CD4-positive, alpha-beta T cell treated with Interleukin-15 for 4 hours (primary cell): ENCODE measurements at places on chromosomes 6 and 20.
A peak's percentile ranks its signal among the peaks of the same experiment; 100 is the strongest.

GRCh38 chr6:33759887-33760629 lies 13.4 kb upstream of the IP6K3 start:
- DNase-seq, result no peak

- DNase-seq, result peak; percentile 25
These were observed 22.2 kb upstream of the GABRR1 start for GRCh38 chr6:89239338-89239737.

DNA sequence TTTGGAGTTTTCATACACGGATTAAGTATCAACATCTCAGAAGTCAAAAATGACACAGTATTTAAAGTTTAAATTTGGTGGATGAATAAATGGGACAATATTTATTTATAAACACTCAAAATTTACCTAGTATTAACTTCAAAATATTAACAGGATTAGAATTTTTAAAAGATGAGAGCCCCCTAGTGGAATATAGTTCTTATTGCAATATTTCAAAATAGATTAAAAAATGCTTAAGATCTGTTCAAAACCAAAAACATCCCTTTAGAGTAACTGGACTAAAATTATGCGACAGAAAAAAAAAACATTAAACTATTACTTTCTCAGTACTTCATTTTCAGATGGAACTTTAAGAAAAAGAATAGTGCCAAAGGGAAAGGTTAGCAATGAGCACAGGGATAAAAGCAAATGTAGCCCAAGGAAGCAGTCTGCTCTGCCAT lies 56.6 kb downstream of the SNX14 start:
- DNase-seq, result no peak

- DNase-seq, result no peak
These were observed 121.1 kb downstream of the GPR63 start for GRCh38 chr6:96716221-96716620.

DNA sequence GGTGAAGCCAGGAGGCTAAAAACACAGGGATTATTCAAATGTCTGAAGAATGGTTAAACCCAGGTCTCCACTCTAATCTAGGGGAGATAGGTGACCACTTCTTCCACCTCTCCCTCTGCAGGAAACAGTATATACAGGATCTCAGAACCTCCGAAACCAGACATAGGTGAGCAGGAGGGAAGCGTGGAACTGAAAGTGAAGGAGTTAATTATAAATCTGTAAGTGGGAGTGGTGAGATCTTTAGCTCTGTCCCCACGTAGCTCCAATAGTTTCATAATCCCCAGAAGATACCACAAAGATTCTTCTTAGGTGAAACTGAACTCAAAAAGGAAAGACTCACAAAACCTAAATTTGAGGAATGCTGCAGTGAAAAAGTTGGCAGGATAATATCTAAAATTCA lies 76.8 kb downstream of the THEMIS start:
- no peak for DNase-seq

- no peak for DNase-seq
These were observed 5.9 kb downstream of the TUBB2B start for GRCh38 chr6:3221578-3221977.

GRCh38 chr20:45779011-45779915 lies 12.4 kb downstream of the WFDC3 start:
- no peak for DNase-seq

GRCh38 chr6:138655828-138656227 lies 117.7 kb upstream of the CCDC28A start:
- no peak for DNase-seq

GRCh38 chr6:165486183-165487137 lies 176.6 kb downstream of the PDE10A start:
- no peak for DNase-seq

GRCh38 chr20:43302936-43303335 lies 113.2 kb upstream of the PTPRT start:
- DNase-seq, result no peak
